H1 (cell line): ENCODE measurements at places on chromosomes 3 and 15.

DNA sequence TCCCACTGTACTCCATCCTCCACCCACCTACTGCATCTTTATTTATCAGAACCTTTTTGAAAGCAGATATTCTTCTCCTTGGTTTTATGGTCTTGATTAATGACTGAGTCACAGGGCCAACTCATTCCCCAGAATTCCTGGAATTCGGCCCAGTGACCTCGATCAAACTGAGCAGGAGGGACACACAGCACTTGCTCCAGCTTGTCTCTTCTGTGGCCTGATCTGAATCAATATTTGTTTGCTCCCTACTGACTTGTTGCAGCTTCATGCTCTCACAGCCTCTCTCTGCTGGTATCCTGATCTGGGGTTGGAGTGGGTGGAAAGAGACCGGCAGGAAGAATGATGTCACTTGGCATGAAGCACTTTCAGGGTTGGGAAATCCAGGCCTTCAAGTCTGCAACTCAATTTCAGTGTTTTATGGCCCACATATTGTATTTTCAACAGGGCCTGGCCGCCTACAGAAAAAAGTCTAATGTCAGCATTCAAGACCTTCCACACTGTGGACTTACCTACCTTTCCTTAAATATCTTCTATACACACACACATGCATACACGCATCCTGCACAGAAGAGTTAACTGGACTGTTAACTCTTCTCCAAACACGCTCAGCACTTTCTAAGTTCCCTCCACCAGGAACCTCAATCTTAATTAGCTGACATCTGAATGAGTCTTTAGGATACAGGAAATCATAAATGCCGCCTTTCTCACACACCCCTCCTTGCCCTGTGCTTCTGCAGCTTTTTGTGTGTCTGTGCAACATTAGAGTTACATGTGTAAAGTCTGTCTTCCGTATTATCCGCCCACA is 4.6 kb downstream of the ANXA2 start:
- DNase-seq = no peak
- no peak overlapping the region for H3K4me3 ChIP-seq
- H3K27me3 ChIP-seq = peaks cover 4% of the 10 kb centered on the region

DNA sequence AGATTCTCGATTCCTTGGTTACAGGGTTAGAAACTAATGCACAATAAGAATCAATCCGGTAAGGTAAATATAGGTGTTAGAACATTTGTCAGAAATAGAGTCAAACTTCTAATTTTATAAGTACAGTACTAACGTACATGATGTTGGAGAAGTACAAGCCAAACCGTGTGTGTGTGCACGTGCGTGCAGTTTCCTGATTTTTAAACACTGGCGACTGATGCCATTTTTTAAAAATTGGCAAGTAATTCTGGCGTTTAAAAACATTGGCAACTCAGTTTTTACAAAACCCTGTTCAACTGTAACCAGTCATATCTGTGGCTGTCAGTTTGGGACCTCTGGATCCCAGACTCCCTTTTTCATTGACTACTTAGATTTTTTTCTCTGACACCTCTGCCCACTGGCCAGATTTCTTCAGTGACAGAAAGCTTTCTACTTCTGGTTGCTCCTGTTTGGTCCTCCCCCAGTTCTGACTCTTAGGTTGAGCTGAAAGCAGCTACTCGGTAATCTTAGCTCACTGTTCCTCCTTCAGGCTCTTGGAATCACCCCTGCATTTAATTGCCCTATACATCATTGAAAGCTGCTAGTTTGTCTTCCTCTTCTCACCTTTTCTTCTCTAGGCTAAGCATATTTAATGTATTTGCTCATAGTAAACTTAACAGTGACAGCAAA is 843 bp downstream of the ATG7 start:
- no peaks in the 10 kb centered on the region for H3K36me3 ChIP-seq
- peak overlapping the region; percentile 95; the same call in 1 of the 2 replicates for H3K27ac ChIP-seq
- peak overlapping the region; percentile 99 for H3K4me3 ChIP-seq
- H3K27me3 ChIP-seq = no peaks in the 10 kb centered on the region
- peaks cover 7% of the 10 kb centered on the region for H3K4me1 ChIP-seq

DNA sequence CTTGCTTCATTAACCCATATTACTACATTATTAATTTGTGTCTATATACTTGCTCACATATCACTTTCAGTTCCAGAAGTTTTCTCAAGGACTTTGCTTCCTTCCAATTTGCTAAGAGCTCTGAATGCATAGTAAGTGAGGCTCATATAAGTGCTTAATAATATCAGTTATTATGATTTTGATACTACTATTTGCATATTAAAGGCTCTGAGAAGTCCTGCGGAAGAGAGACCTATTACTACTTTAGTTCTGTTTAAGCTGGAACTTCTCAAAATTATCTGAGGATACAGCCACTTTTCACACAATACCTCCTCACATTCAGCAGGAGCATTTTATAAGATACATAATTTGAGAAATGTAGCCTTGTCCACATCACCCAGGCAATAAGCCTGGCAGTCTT is 81.6 kb downstream of the GJD2 start:
- no peak for DNase-seq
- no peak overlapping the region for H3K27ac ChIP-seq
- no peaks in the 10 kb centered on the region for H3K27me3 ChIP-seq
- no peaks in the 10 kb centered on the region for H3K4me1 ChIP-seq

DNA sequence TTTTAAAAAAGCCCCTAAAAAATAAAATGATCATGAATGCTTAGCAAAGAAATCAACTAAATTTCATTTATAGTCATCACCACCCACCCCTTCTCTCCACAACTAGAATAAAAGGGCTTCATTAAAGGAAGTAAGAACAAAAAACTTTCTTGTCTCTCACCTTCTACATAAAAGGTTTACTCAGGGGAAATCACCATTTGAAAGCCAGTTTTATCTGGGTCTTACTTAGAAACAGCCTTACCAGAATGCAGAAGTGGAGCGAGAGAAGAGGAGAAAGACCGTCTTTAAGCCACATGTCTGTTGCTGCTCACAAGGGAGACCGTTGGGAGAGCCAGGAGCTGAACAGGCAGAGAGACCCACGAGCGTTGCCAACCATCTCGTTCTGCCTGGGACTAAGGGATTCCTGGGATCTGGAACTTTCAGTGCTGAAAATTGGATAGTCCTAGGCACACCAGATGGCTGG is 350.1 kb upstream of the PROK2 start:
- no peaks in the 10 kb centered on the region for H3K36me3 ChIP-seq
- H3K4me1 ChIP-seq = no peaks in the 10 kb centered on the region; the same call in 1 of the 2 replicates
- H3K4me3 ChIP-seq = no peak overlapping the region
- no peaks in the 10 kb centered on the region for H3K27me3 ChIP-seq
- DNase-seq = no peak
- no peak overlapping the region for H3K27ac ChIP-seq

GRCh38 chr15:57607570-57608000 is 15.9 kb downstream of the MYZAP start:
- DNase-seq = no peak
- H3K27me3 ChIP-seq = no peaks in the 10 kb centered on the region
- H3K4me1 ChIP-seq = no peaks in the 10 kb centered on the region; the same call in 1 of the 2 replicates
- H3K27ac ChIP-seq = no peak overlapping the region

DNA sequence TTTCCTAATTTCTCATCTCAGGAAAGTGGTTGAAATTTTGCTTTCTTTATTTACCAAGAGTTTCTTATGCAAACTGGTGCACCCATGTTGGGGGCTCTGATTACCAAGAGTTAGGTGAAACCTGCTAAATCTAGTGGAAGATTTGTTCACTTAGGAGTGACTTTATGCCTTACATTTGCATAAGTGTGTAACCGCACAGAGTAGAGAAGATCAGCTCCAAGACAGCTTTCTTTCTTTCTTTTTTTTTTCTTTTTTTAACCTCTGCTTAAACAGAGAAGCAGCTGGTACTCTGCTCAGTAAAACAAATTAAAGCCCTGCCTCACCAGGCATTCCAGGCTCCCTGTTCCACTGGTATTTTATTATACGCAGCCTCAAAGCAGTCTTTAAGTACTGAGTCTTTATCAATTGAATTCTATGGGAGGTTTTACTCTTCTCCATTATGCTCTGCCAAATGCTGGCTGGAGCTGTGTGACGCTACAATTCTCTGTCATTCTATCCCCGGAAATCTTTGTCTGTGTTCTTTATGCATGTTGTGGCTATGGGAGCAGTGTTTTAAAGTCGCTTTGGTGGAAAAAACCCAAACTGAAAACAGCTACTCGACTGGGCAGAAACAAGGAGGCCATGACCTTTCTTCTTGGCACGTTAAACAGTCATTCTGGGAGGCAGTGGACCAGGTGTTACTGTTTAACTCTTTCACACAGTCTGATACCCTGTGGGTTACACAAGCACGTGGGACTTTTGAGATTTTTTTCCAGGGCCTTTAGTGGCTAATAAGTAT is 55.2 kb upstream of the GBE1 start:
- H3K4me3 ChIP-seq = no peak overlapping the region
- no peak overlapping the region for H3K27ac ChIP-seq
- H3K27me3 ChIP-seq = no peaks in the 10 kb centered on the region
- H3K4me1 ChIP-seq = no peaks in the 10 kb centered on the region; the same call in 1 of the 2 replicates
- H3K36me3 ChIP-seq = no peaks in the 10 kb centered on the region
